ENCODE measurements at places on chromosomes 1 and 21.

DNA sequence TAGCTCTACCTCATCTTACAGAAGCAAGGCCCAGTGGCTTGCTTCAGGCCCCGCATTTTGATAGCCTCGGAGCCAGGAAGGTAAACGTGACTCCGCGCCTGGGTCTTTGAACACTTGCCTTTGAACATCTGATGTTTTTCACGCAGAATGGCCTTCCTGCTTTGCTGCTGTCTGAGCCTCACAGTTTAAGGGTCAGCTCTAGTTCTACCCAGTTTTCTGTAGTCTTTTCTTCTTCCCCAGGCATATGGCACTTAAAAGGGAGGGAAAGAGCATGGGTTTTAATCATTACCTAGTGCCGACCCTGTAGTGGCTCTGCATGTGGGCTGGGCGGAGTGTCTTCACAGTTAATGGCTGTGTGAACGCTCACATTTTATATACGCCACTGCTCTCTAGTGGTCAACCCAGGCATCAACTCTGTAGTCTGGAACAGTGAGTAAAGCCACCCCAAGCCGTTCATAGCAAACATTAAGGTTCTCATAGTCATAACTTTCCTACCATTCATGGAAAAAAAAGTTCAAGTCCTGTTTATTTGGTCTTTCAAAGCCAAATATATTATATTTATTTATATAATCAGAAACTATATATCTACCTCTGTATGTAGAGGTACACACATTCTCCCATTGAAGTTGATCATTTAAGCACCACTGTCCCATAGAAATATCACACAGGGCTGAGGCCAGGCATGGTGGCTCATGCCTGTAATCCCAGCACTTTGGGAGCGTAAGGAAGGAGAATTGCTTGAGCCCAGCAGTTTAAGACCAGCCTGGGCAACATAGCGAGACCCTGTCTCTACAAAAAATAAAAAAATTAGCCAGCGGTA lies 78.1 kb downstream of the IER5 start:
- peak; percentile 85 for DNase-seq

GRCh38 chr1:27097484-27097917 lies 57.4 kb downstream of the SLC9A1 start:
- peak; percentile 73 for DNase-seq

- no peak for DNase-seq
Observed at GRCh38 chr1:65196926-65197325, 48.9 kb downstream of the AK4 start.

DNA sequence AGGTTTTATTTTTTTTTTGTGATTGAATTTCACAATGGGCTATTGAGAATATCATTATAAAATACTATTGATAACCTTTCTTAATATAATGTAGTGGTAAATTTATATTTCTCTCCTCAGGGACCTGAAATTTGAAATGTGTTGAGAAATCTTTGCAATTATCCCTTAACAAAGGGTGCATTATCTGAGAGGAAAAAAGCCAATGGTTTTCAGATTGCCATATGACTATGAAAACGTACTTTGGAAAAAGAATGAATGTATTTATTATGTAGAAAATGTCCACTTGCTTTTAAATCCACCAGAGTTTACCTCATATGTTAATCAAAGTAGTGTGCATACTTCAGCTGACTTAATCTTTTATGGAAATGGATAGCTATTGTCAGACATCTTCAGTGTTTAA lies 441.1 kb downstream of the AMY1C start:
- no peak for DNase-seq

- no peak for DNase-seq
Observed at GRCh38 chr21:28106370-28106890, 886.2 kb downstream of the LTN1 start.

GRCh38 chr1:171801487-171801891 lies 20.0 kb downstream of the METTL13 start:
- DNase-seq = peak; percentile 39

GRCh38 chr1:7388141-7388487 lies 383.0 kb upstream of the VAMP3 start:
- peak; percentile 16 for DNase-seq

DNA sequence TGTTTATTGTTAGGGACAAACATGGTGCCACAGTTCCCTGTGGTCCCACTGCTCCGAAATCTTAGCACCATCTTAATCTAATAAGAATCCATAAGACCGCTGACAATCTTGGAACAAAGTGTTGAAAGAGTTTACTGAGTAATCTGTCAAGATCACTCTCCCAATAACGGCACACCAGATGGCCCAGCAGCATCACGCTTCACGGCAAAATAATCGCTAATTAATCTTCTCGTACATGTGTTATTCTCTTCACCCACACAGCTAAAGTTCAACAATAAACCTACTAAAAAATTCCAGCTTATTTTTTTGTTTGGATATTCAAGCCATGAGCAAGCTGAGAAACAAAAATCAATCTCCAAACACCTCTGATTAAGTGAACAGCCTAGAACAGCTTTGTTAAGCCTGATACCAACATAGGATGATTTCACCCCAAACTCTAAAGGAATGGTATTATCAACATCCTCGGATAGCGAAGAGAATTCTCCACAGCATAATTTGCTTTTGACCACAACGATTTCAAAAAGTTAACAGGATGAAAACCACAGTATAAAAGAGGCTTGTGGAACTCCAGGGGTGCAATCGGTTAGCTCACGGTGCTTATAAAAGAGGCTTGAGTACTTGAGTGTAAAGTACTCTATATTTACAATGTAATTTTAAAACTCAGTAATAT lies 329.9 kb upstream of the GREM2 start:
- no peak for DNase-seq

DNA sequence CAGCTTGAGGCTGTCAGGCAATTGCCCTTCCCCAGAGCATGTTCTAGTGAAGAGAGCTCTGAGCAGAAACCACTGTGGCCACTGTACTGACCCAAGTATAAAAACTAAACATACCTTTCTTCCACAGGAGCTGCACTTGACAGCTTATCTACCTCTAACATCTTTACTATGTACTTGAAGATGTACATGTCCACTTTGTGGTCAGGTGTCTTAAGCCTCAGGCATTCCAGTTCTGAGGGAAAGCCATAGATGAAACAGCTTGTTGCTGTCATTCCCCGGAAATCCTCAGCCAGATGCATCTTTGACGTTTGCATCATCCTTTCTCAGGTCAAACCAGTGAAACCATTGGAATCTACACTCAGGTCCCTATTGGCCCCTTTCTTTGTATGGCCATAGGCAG lies 70.4 kb downstream of the CHRM3 start:
- DNase-seq = no peak

- no peak for DNase-seq
Observed at GRCh38 chr1:209218113-209218512, 365.4 kb upstream of the CAMK1G start.

DNA sequence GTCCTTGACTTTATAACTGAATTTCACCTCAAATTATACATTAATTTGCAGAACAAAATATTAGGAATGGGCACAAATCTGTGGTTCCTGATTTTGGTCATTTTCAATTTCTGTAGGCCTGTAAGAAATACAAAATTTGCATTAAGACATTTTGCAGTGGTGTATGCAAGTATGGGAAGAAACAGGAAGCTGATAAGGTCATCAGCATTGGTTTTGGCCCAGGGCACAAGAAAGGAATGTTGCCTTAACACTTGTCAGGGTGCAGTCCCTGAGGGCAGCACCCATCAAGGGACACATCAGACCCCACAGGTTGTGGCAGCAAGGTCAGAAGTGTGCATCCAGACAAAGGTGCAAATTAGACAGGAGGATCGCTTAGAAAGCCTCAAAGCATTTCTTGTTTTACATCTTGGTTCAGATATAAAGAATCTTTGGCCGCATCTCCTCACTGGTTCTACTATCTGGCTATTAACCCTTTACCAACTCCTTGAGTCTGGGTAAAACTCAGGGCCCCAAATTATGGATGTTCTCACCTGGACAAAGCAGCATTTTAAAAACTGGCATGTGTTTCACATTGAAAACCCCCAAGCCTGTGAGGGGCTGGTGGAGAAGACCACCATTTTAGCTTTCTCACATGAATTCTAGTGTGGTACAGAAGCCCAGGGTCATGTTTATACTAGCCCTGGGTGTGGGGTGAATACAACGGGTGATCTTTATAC lies 182.4 kb downstream of the CDC7 start:
- DNase-seq = no peak

GRCh38 chr1:46547481-46548383 lies 3.7 kb downstream of the KNCN start:
- DNase-seq = peak; percentile 16

- no peak for DNase-seq
Observed at GRCh38 chr1:165659581-165659895, 28.5 kb downstream of the MGST3 start.

DNA sequence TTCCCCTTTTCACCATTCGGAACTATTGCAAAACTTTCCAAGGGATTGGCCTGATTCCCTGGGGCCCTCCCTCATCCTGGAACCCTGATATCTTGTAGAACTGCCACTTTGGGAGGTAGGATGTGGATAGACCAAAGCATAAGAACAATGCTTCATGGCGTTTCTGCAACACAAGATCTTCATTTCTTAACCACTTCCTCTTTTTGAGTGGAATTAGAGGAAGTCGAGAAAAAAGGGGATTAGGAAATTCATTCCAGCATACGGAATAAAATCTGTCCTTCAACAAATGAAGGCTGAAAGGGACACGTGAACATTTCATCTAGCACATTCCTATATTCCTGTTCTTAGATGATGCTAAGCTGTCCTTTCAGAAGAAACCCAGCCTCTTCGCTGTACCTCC lies 149.3 kb downstream of the HUNK start:
- DNase-seq = no peak

DNA sequence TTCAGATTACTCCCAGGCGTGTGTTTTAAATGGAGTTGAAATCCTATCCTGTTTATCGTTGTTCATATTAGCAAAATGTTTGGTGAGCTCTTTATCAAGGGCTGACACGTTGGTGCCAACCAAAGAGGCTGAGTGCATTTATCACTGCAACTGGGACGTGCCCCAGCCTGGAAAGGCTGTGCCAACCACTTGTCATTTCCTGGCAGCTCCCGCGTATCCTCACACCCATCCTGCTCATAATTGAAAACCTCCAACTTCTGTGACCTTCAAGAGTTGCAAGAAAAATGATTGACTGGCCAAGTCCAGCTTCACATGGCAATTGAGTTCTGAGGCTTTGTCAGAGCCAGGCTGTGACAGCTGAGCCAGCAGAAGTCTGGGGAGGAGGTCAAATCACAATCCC lies 43.7 kb upstream of the KCNA3 start:
- peak; percentile 14 for DNase-seq

DNA sequence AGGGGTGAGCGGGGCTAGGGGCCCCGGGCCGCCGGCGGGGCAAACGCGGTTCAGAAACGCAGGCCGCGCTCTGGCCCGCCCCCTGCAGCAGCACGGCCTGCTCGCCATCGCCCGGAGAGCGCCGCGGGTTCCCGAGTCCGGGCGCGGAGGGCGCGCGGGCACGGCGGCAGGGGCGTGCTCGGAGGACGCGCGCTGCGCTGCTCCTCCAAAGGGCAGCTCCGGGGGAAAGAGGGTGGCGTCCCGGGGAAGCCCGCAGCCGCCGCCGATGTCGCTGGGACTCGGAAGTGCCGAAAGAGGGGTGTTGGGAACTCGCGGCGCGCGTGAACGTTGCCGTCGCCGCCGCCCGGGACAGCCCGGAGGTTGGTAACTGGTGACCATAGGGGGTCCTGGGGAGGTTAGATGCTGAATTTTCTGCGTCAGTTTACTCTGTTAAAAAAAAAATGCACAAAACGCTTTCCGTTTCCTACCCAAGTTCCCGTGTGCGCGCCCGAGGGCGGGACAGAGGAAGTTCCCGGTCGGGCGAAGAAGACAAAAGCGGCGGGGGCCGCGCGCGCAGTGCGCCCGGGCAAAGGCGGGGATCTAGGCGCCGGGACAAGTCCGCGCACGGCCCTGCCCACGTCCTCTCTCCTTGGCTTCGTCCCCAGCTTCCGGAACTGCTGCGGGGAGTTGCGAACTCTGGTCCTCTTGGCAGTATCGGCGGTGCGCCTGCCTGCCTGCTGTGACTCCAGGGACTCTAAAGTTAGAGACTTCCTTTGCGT lies at the start of gene HHAT:
Gene HHAT, plus strand, starts transcription at position 157 of the 758 bp plus-strand sequence. CDS start 20,074 bp downstream, outside the sequence.
- peak; percentile 50 for DNase-seq

GRCh38 chr1:63984257-63984929 lies 210.6 kb downstream of the ROR1 start:
- no peak for DNase-seq

- DNase-seq = no peak
Observed at GRCh38 chr1:99439433-99440075, 175.3 kb downstream of the PLPPR4 start.

- no peak for DNase-seq
Observed at GRCh38 chr1:88462488-88463261, 221.4 kb upstream of the PKN2 start.

- DNase-seq = peak; percentile 73
Observed at GRCh38 chr1:16164213-16165072, 8.6 kb upstream of the EPHA2 start.

- DNase-seq = no peak
Observed at GRCh38 chr1:165632491-165632890, 1.5 kb downstream of the MGST3 start.

DNA sequence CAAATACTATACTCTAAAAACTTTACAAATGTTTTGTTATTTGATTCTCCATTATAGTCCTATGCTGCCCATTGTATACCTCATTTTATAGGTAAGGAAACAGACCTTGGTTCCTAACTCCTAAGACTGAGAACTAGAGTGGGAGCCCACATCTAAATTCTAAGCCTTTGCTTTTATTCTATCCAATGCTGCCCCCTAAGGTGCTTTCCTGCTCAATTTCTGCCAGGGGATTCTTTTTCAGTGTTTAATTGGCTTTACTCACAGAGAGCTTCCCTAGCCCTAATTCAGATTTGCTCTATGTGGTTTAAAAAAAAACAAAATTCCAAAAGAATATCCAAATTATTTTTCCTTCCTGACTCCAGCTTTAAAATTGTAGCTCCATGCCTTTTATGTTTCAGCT lies 64.5 kb downstream of the KIF14 start:
- DNase-seq = no peak

DNA sequence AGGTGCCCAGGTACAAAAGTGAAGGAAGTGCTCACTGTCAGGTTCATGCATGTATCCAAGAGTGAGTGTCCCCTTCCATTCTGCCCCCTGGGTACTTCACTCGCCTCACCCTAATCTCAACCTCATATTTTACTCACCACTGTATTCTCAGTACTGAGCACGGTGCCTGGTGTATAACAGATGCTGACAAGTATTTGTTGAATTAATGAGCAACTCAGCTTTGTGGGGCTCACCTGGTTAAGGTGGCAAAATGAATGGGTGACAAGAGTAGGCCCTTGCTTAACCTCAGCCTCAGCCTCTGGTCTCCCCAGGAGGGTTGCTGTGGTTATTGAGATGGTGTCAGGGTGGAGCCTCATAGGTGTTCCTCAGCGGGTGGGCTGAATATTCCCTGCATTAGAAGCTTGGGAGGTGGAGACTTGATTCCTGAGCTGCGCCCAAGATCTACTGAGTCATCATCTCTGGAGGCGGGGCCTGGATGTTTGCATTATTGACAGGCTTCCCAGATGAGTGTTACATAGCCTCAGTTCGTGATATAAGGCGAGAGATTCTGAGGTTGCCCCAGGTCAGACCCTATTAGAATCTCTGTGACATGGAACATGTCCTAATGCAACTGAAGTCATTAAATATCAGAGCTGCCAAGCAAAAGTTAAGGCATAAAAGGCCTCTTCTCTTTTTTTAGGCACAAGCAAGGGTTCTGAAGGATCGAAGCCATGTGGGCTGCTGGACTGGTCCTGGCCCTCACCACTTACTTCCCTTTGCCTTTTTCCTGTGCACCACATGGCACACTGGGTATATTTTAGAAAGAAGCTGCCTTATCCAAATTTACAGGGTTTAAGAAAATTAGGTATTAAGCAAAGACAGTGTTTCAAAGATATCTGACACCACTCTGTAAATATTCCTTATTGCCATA lies 39.2 kb downstream of the SYT6 start:
- no peak for DNase-seq
